Fibroblast of lung (primary cell): ENCODE measurements at places on chromosomes 2 and 18.

DNA sequence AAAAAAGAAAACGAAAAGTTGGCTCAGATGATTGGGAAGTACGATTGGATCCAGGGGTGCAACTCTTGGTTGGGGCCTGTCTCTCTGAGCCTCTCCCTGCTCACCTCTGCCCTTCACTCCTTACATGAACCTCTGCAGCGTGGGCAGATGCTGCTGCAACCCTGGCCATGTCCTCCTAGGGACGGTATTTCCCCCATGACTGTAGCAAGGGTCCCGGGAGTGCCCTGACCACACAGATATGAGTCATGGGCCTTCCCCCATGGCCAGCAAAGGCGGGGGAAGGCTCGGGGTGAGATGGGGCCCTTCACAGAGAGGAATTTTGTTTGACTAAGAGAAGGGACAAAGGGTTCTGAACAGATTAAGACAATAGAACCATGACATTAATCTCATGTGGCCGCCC, 129.0 kb downstream of the NCK2 start:
- DNase-seq, result peak; percentile 75

- DNase-seq, result peak; percentile 73
Observed at GRCh38 chr2:188050726-188051125, 240.9 kb upstream of the GULP1 start.

GRCh38 chr2:170394641-170395387, 216.9 kb downstream of the MYO3B start:
- DNase-seq, result no peak

DNA sequence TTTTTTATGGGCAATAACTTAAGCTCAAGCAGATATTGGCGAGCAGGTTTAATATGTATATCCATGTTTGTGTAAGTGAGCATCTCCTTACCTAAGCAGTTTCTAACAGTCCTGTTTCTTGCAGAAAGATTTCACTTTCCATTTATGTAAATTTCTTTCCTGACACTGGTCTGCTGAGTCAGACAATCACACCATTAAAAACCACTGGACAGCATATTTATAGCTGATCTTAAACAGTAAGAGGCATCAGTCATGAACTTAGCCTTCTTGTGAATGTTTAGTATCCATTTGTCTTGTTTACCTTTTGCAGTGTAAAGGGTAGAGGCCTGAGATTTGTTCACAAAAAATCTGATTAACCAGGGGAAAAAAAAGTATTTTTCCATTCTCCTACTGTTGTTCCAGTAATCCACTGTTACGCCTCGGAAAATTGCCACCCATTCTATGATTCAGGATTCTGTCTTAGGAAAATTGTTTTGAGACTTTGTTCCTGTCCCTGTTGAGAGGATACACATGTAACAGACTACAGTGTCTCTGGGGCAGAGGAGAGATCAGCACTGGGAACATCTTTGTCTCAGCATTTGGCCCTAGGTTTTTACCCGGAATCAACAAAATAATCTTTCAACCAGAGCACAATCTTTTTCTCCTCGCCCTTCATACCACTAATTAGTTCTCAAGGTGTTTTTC, 521.0 kb upstream of the NRP2 start:
- peak; percentile 32 for DNase-seq

DNA sequence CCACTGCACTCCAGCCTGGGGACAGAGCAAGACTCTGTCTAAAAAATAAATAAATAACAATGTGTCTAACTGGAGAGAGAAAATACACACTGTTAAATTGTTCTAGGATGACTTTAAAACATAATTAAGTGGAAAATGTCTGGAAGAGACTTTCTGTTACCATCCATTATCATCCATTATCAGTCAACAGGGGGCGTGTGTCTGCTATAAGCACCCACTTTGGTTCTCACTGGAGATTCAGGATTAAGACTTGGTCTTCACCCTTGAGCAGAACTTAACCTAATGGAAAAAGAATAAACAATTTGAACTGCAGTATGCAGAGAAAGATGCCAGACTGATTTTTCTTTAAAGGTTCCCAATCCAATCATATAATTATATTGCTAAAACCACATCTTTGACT, 999.8 kb upstream of the GYPC start:
- no peak for DNase-seq

DNA sequence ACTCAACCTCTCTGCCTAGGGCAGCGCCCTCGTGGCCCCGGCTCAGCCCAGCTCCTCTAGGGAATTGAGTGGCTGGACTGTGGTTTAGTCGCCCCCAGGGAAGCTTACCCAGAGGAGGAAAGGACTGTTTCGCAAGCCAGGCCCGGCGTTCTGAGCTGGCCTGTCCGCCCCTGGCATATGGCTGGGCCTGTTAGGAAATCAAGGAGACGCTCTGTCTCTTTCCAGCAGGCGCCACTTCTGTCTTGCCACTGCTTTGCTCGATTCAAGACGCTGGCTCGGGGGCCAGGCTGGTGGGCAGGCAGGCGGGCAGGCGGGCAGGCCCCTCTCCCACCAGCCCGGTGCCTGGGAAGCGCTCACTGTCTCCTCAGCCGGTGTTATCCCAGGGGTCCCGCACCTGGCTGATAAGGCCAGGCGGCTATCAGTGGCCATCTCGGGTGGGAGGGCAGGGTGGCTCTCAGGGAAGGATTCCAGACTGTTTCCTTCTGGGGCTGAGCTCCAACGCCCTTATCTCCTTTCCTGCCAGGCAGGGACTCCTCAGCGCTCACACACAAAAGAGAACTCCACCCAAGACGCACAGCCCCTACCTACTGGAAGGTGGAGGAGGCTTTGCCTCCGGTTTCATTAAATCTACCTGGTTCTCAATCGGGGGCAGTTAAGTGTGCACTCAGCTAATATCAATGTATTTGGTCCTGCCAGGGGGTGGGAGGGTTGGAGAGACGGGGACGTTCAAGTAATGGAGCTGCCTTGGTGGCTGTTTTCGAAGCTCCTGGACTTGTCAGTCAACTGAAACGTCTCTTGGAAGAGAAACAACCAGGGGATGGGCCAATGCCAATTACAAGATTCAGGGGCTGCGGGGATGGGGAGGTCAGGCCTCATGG, 109.1 kb downstream of the SMAD7 start:
- DNase-seq, result no peak

- DNase-seq, result no peak
Observed at GRCh38 chr2:128451084-128452023, 132.7 kb upstream of the HS6ST1 start.

DNA sequence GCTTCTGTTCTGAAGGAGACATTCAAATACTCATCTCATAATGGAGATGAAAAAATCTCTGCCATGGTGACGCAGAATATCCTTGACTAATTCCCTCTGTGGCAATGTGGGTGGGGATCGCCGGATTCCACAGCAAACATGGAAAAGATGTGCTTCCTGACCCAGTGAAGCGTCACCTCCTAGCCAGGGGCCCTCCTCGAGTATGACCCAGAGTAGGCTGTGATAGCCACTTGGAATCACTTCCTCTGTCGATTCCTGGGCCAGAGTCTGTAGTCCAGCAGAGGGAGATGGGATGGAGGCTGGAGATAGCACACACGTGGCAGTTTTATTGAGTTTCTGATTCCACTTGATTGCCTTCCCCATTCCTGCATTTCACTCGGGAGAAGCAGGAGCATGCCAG, 36.8 kb downstream of the DRC1 start:
- DNase-seq, result no peak
